ENCODE measurements at places on chromosomes 7 and 10.
A peak's percentile ranks its signal among the peaks of the same experiment; 100 is the strongest.

DNA sequence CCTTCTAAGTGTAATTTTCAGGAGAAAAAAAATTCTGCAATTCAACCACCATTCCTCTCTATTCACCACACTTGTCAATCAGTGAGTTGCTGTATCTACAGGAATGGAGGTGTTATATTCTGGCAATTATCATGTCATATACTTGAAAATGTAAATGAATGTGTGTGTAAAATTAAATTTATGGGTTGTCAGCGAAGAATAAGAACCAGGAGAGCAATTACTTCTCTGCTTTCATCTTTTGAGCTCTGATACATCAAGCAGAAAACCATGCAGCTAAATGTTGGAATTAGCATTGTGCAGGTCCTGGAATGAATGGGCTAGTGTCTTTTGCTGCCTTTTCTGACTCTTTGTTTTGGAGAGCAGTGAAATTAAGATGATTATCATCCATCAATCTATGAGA is 207.6 kb downstream of the FOXP2 start:
- no peak for DNase-seq

GRCh38 chr7:52249741-52250140 is 785.7 kb upstream of the POM121L12 start:
- DNase-seq: no peak

- DNase-seq: no peak
Measured at GRCh38 chr10:15213461-15213861, 45.0 kb upstream of the NMT2 start.

DNA sequence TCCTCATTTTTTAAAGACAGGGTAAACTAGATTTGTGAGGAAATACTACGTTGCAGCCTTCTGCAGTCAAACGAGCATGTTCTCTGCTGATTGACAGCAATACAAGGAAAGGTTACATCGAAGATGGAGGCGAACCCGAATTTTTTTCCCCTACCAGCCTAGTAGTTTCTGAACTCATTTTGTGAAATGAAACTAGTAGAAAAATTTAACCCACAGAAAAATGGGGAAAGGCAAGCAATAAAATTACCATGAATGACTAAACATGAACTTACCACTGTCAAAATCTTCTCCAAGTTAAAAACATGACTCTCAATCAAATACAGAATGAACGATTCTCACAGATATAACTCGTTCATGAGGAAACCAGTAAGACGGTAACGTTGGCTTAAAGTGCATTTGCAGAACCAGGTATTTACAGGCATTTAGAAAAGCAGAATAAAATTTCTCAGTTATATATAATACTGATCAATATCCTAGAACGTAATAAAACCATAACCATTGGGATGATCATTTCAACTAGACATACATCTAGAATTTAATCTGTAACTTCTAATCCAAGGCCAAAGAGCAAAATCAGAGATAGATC is 73.9 kb downstream of the CELF2 start:
- no peak for DNase-seq

- no peak for DNase-seq
Measured at GRCh38 chr10:89404104-89405047, 10.0 kb upstream of the IFIT5 start.

- peak; percentile 45 for DNase-seq
Measured at GRCh38 chr10:17387861-17388503, 66.4 kb downstream of the ST8SIA6 start.

DNA sequence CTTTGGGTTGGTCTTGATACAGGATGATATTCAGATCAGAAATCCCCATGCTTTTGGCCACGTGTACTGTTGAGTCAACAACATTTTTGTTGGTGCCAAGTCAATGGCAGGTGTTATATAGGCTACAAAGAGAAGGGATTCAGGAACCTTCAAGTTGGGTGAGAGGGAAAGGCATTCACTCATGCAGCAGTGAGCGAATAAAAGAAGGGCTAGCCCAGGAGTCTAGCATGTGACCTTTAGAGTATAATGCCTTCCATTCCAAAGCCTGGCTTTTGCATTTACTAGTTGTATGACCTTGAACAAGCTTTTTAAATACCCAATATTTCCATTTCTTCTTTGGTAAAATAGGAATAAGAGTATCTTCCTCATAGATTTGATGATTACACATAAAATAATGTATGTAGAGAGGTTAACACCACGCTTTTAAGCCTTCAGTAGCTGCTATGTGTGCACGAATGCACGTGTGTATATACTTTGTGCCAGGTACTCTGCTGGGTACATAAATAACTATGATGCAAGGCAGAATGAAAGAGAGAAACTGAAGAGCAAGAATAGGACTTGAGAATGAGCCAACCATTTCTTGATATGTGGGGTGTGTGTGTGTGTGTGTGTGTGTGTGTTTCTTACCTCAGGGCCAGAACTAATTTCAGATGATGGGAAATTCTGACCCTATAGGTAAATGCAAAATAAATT is 163.6 kb downstream of the PDE1C start:
- no peak for DNase-seq

GRCh38 chr10:31451766-31452165 is 132.8 kb downstream of the ZEB1 start:
- DNase-seq: no peak

DNA sequence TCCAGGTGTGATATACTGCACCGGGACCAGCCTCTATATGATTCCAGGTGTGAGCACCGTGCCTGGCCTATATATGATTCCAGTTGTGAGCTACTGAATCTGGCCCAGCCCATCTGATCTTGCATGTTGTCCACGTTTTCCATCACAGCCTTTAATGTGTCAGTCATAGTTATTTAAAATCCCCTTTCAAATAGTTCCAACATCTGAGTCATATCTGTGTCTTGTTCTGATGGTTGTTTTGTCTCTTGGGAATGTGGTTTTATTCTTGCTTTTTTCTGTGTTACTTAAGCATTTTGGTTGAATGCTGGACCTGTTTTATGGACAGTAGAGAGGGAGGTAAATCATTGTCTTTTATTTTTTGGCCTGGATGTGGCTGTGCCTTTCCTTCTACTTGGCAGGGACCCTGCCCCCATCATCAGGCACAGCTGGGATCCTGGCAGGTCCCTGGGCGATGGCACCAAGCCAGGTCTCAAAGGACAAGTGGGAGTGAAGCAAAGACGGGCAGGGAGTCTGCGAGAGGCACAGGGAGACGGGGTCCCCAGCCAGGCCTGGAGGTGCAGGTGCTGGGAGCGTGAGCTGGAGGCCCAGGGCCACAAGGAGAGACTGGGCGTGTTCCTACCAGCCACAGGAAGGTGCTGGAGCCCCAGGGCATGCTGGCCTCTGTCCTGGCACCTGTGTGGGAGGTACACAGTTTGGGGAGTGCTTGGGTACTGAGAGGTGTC is 94.7 kb downstream of the DYNC2I1 start:
- DNase-seq: no peak

GRCh38 chr7:71442492-71443190 is 310.7 kb downstream of the GALNT17 start:
- no peak for DNase-seq

GRCh38 chr7:30159698-30160143 is 24.9 kb downstream of the MTURN start:
- DNase-seq: no peak

DNA sequence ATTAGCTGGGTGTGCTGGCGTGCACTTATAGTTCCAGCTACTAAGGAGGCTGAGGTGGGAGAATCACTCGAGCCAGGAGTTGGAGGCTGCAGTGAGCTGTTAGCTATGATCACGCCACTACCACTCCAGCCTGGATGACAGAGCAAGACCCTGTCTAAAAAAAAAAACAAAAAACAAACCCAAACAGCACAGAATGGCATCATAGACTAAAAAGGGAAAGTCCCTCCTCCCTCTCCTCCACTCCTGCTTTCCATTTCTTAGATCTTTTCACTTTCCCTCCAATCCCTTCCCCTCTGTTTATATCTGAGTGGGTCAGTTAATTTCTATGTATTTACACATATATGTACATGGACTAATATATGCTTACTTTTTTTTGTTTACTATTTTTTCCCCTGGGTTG is 10.4 kb upstream of the PIP4K2A start:
- DNase-seq: no peak
